ENCODE measurements at places on chromosomes 6 and 20.

GRCh38 chr6:23003671-23004467 lies 434.5 kb downstream of the HDGFL1 start:
- peak; percentile 98 for DNase-seq

- DNase-seq, result no peak
Observed at GRCh38 chr20:64258071-64258823, 2.7 kb downstream of the PCMTD2 start.

DNA sequence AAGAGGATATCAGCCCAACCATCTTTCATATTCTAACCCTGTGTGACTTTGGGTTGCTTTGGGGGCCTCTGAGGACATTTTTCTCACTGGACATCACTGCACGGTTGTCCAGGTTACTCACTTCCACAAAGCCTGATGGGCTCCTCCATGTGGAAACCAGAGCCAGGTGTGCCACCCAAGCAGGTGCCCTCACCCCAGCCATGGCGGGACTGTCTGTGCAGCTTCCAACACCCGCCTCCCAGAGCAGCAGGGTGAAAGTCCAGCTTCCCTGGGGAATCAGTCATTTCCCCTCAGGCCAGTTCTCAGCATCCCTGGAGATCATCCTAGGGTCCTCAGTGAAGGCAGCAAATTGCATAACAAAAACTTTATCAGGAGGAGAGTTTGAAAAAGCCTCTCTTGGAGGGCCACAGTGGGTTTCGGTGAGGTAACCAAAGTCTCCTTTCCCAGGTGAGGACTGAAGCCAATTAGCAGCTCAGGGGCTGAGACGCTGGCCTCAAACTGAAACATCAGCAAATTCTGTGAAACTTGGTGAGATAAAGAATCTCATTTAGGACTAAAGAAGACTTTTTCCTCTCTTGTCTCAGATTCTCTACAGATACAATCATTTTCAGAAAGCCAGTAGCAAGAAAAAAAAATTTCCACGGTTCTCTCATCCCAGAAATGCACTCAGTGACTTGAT lies 289.6 kb upstream of the CDH4 start:
- no peak for DNase-seq

GRCh38 chr6:164507206-164507940 lies 802.0 kb downstream of the C6orf118 start:
- DNase-seq, result no peak

DNA sequence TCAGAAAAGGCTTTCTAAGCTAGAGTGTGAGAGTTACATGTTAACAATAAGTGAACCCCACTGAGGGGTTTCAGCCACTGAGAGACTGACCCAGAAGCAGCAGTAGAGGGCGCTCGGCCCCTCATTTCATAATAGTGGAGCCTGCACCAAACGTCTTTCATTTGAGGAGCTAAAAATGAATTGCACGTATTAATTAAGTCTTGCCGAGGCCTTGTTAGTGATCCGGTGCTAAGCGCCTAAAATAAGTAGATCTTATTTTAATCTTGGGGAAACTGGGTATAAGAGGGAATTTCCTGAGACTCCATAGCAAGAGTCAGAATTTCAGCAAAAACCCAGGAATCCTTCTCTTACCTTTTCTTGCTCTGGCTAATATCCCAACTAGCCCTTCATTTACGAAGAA lies 209.7 kb downstream of the FARS2 start:
- DNase-seq, result peak; percentile 65

GRCh38 chr6:17820055-17820454 lies 113.3 kb upstream of the NUP153 start:
- no peak for DNase-seq

GRCh38 chr6:38175786-38176185 lies 356.3 kb downstream of the ZFAND3 start:
- no peak for DNase-seq

GRCh38 chr20:7981374-7981773 lies 38.2 kb downstream of the TMX4 start:
- DNase-seq, result no peak

- DNase-seq, result peak; percentile 29
Observed at GRCh38 chr6:56595490-56596122, 47.1 kb downstream of the DST start.

DNA sequence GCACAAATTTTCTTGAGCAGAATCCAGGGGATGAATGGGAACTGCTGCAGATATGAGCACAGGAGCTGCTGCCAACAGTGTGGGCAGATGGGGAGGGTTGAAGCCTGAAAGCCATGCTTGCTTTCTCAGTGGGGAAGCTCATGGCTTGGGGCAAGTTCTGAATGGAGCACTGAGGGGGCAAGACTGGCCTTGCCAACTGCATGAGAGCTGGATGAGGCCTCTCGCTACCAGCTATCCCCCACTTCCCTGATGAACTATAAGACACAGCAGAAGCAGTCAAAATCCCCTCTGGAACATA lies 28.3 kb downstream of the TREM1 start:
- DNase-seq, result no peak

GRCh38 chr20:11651138-11651537 lies 266.6 kb upstream of the BTBD3 start:
- no peak for DNase-seq

GRCh38 chr6:74283532-74283931 lies 587.5 kb downstream of the CD109 start:
- DNase-seq, result no peak

DNA sequence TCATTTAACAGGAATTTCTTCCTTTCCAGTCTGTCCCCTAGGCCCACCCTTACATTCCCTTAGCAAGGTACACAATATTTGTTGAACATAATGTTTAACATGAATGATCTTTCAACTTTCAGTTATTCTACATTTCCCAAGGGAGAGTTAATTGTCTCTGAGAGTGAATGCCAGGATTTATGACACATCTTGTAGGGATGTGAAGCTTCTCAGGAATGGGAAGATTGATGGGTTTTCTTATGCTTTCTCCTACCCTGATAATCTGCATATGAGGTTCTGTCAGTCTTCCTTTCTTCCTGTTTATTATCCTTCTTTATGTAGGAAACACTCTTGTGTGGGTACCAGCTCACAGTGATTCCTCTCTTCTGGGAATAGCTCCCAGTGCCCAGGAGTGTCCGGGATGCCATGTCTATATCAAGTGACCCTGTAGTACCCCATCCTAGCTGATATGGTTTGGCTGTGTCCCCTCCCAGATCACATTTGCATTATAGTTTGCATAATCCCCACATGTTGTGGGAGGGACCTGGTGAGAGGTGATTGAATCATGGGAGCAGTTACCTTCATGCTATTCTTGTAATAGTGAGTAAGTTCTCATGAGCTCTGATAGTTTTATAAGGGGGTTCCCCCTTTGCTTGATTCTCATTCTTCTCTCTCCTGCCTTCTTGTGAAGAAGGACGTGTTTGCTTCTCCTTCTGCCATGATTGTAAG lies 7.1 kb upstream of the FYN start:
- DNase-seq, result peak; percentile 64

- no peak for DNase-seq
Observed at GRCh38 chr6:1222728-1223595, 88.9 kb upstream of the FOXQ1 start.

DNA sequence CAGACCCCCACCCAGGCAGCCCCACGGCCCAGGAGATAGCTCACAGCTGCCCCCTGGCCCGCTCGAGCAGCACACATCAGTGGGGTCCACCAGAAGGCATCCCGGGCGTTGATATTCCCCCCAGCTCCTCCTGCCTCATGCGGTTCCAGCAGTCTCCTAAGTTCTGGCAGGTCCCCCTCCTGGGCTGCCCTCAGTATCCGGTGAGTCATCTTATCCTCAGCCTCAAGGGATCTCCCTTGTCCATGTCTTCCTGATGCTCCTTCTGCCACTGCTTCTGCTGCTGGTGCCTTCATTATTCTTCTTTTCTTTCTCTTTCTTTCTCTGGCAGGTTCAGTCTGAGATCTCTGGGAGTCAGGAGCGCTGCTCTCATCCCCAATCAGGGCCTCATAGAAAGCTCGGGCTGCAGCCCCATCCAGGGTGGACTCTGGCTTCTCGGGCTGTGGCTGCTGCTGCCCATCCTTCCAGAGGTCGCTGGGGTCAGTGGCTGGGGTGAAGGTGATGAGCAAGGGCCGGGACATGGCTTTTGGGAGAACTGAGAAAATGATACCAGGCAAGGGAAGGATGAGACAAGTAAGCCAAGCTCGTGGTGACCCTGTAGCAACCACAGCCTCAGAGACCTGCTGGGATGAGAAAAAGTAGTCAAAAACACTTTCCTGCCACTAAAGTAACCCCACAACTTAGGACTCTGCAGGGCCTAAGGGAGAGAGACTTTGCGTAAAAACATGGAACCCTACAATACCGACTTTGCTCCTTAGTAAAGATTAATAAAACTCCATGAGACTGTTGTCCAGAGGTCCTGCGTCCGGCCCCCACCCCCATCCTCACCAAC lies 622 bp downstream of the GPANK1 start:
- DNase-seq, result peak; percentile 87

GRCh38 chr6:34128045-34128444 lies 17.8 kb downstream of the GRM4 start:
- no peak for DNase-seq

- DNase-seq, result no peak
Observed at GRCh38 chr6:13178107-13178506, 150.2 kb downstream of the TBC1D7 start.

DNA sequence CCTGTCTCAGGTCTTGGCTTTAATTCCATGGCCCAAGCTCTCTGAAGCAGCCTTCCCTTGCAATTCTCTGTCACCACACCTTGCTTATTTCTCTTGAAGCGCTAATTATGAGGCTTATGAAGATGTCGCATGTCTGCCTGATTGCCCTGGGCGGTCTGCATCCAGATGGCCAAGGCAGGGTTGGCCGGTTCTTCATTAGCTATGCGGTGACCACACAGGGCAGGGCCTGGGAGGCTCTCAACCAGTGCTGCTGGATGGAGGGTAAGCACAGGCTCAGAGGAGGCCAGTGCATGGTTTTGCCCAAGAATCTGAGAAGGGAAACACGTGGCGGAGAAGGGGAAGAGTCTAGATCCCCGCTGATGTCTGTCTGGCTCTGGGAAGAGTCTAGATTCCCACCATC lies 528.7 kb downstream of the CDH26 start:
- no peak for DNase-seq

DNA sequence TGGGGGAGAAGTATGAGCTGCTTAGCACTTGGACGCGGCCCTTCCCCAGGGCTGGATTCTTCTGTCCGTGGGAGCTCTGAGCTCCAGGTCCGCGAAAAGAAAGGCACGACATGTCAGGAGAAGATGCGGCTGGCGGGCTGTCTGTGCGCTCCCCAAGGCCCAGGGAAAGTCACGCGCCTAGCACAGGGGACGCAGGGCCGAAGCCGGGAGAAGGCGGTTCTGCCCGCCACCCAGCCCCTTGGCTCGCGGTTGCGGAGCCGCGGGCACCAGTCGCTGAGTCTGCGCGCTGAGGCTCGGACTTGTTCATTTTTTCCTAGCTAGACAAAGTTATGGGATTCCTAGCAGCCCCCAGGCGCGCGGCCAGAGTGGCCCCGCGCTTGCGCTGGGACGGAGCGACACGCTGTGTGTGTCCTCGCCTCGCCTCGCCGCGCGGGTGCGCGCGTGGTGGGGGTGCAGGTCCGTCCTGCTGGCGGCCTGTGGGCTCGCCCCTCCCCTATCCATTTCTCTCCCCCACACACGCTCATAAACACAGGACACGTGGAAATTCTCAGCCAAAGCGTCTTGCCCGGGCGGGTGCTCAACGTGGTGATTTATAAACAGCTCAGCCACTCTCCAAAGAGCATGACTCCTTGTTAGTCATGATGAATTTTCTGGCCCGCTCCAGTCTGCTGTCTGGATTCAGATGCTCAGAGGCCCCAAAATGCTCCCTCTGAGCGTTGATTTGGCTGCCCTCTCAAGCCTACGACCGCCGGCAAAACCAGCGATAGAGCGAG lies 1.9 kb upstream of the POU3F2 start:
- DNase-seq, result peak; percentile 65

- peak; percentile 26 for DNase-seq
Observed at GRCh38 chr6:99019381-99019780, 71.6 kb upstream of the FBXL4 start.
